ENCODE measurements at places on chromosomes 3 and 15.

DNA sequence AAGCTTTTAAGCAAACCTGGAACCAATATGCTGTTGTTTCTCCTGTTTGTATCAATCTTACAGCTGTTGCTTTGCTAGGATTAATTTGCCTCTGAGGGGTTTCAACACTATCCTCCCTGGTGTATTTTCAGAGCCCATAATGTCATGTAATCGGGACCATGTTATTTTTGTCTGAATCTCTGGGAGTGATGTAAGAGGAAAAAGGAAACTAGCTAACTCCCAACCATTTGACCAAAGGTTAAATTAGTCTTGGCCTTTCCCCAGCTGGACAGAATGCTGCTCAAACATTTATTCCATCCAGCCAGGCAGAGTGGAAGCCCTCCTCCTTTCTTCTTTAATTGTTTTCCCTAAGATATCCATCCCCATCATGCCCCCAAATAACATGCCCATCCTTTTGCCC is 142.2 kb downstream of the ALDH1A2 start:
- no peak for DNase-seq

- no peak for DNase-seq
Measured at GRCh38 chr3:176992978-176993377, 204.3 kb downstream of the TBL1XR1 start.

GRCh38 chr15:70375586-70375985 is 277.9 kb upstream of the TLE3 start:
- no peak for DNase-seq

DNA sequence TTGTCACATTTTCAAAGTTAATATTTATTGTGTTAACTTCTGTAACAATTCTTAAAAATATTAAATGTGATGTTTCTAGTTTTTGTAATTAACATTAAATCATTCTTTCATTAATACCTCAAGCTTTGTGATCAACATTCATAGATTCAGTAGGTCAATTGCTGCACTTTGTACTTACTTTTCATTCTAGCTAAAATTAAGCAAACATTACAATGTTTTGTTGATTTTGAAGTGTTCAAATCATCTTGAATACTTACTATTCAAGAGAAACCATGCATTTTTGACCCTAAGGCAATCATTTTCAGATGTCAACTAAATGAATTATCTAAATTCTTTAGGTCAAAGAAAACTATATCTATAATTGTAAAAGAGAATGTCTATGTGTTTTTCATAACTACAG is 933.1 kb downstream of the NAALADL2 start:
- no peak for DNase-seq

DNA sequence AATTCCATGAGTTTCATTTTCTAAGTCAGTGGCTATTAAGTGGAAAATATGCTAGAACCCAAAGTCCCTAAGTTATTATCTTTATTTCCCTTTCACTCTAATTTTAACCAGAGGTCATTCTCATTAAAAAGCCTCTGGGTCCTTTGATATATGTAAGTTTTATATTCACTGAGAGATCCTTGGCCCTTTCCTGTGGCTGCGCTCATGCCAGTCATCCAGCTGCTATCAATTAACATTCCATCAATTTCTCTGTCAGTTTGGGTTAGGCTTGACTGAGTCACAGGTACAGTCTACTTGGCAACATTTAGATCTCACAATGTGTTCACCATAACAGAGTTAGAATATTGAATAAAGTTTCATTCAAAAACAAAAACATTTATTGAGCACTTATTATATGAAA is 58.0 kb upstream of the FBN1 start:
- no peak for DNase-seq

GRCh38 chr3:48434591-48435222 is 4.8 kb upstream of the PLXNB1 start:
- DNase-seq = no peak

DNA sequence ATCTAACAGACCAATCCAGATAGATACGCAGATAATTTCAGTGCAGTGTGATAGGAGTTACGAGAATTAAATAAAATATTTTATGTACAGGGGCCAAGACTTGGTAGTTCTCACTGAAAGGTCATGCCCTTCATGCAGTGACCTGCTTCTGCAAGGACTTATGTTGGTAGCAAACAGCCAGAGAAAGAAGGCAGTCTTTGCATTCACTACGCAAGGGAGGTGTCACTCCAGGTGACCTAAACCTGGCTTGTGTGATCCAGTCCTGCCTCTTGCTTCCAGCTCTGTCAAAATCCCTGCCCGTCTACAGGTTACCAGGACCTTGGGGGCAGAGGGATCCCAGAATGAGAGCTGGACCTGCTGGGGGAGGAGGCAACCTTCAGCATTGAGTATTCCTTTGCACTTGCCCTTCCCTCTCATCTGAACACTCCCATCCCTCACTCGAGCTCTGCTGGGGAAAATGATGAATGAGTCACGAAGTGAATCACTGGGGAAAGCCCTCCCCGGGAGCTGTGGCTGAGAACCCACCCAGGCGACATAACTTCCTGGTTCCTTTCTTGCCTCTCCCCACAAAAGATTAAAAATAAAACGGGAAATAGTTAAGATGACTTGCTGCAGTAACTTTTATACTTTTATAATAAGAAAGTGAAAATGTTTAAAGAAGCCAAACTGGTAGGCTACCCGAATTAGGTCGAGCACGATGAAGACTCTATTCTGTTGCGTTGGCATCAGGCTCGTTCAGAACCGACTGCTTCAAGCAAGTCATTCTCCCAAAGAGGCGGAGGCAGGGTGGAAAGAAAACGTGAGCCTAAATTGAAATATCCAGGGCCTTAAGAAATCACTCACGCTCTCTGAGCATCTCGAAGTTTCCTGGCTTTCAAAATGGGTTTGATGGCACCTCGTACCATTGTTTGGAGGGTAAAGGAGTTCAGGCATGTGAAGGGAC is 216.1 kb downstream of the SLCO3A1 start:
- DNase-seq = no peak

DNA sequence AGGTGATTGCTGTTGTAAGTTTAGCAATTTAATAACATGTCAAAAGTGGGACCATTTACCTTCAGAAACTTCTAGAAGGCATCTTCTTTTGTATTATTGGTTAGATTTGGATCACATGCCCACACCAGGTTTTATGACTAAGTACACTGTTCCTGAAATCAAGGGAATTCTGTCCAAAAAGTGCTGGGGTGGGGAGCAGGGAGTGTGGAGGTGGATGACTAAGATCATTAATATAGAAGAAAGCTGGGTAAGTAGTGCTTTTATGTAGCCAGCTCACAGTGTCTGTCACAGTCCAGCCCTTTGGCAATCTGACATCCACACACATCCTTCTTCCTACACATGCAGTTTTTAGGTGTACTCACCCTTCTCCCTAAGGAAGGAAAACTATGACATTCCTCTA is 120.0 kb downstream of the TMCO5A start:
- DNase-seq = no peak

DNA sequence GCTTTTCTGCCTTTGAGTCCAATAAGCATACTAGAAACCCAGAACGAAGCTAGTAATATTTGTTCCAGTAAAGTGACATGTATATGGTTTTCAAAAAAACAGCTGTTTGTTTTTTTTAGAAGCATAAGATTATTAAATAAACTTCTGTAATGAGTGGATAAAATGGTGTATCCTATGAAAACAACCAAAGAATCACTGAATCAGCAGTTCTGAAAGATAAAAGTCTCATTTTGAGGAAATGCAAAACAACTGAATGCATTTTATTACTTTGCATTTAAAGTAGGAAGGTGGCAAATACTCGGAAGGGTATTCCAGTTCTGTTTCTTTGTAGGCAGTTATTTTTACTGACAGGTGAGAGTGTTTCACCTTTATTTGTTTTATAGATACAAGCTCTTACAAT is 107.0 kb downstream of the CNTN4 start:
- DNase-seq = no peak

DNA sequence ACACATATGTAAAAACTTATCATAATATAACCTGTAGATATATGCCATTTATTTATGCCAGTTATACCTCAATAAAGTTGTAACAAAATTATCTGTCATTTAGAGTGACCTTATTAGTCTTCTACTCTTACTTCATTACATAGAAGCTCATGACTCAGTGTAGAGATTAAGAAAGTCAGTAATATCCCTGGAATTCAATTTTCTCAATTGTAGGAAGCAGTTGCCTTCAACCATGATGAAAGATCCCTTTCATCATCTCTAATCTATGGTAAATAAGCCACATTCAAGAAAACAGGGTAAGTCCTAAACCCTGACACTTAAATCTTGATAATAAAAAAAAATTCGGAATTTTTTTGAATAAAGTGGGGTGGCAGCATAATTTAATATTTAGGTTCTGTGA is 216.5 kb upstream of the PEX5L start:
- no peak for DNase-seq

GRCh38 chr15:68241088-68241935 is 11.8 kb upstream of the CLN6 start:
- DNase-seq = no peak

DNA sequence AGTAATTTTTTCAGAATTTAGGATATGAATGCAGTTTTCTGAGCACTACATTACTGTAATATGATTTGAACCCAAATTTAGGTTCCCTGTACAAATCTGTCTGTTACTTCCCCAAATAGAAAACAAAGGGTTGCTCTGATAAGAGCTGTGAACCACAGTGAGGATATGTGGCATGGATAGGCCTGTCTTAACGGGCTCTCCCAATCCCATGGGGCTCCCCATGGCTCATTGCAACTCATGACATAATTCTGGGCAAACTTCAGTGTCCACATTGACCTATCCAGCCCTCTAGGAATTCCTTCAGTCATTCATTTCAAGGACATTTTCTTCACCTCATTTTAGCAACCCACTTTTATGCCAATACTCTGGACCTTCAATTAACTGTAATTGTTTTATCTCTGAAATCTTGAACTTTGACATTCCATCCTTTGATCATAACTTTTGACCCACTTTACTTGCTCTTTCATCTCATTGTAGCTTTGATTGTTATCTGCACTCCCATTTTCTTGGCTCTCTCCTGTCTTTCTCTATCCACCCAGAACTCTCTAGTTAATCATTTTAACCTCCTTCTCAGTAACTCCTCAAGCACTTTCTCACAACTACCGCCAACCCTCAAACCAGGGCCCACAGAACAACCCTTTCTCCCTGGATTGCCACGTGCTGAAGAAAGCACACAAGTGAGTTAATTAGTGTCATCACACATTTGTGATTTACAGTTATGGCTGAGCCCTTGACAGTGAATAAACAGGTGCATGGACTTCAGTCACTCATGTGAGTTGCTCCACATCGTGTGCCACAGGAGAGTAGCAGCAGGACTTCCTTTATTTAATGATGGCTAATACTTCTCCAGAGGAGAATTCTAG is 94.9 kb upstream of the AADACL2 start:
- DNase-seq = peak; percentile 15

DNA sequence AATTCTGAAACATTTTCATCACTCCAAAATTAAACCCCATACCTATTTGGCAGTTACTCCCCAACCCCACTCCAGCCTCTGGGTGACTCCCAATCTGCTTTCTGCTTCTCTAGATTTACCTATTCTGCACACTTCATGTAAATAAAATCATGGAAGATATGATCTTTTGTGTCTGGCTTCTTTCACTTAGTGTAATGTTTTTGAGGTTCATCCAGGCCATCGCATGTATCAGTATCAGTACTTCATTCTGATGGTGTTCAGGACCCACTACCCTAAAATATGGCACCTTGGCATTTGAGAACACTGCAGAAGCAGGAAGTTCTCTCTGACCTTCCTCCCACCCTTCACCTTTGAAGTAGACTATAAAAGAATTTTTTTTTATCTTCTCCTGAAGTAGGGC is 78.7 kb upstream of the SLC25A26 start:
- no peak for DNase-seq

- DNase-seq = no peak
Measured at GRCh38 chr3:15217011-15217671, 11.1 kb downstream of the CAPN7 start.

GRCh38 chr15:39041979-39042495 is 477.4 kb upstream of the RASGRP1 start:
- DNase-seq = no peak

DNA sequence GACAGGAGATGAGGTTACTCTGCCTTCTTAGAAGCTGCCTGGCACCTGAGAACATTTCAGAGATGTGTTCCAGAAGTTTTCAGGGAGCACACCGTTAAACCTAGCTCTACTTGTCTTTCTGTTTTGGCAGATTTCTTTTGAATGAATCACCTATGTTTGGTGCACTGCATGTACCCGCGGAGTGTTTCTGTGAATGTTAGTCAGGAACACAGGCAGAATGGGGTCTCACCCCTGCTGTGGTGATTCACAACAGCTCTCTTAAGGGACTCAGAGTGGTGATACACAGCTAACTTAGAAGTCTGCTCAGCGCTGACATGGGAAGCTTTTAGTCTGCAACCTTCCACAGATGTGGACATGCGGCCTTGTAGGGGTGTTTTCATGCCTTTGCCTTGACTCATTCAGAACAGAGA is 24.0 kb downstream of the TSEN2 start:
- DNase-seq = no peak

- DNase-seq = no peak
Measured at GRCh38 chr3:119613872-119614271, 16.2 kb downstream of the PLA1A start.

DNA sequence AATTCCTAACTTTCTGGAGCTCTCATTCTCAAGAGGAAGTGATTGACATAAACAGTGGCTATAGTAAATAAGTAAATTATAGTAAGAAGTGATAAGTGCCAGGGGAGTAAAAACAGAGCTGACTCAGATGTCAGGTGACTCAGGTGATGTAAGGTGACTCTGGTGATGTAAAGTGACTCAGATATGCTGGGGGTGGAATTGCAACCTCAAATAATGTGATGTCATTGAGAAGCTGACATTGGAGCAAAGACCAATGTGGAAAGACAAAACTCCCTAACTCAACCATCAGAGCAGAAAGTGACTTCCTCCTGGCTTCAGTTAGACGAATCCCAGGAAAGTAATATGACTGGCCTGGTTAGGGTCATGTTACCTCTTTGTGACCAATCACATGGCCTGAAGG is 144.2 kb upstream of the SNTN start:
- DNase-seq = no peak

DNA sequence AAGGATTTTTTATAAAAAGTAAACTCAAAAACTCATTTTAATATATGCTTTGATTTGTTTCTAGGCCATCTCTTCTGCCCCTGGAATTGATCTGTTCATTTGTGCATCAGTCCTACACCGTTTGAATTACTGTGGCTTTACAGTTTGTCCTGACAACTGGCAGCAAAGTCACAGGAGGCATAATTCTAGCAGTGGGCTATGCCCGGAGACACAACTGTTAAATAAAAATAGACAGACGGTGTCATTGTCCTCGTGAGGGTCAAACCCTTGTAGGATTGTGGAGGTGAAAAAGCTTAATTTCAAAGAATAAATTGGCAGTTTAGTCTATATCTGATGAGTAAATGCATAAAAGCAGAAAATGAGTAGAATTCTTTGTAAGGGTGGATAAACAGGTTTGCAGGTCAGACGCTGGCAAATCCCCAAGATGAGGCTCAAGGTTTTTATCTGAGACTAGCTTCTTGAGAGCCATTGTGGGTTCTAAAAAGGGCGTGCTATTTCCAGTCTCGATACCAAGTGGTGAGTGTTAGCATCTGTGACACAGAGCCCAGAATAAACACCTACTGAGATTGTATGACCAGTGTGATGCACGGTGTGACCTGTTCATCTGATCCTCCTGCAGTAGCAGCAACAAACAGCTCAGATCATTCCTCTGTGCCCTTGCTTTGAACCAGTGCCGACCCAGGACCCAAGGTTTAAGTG is 51.5 kb upstream of the SLCO3A1 start:
- DNase-seq = no peak
